ENCODE measurements at places on chromosomes 6 and 20.

- no peak for DNase-seq
Measured at GRCh38 chr6:36697481-36697903, at the start of gene RAB44. TSS of gene RAB44 (plus strand) at chr6:36697826. CDS start at chr6:36704236, 6,410 bp downstream.

DNA sequence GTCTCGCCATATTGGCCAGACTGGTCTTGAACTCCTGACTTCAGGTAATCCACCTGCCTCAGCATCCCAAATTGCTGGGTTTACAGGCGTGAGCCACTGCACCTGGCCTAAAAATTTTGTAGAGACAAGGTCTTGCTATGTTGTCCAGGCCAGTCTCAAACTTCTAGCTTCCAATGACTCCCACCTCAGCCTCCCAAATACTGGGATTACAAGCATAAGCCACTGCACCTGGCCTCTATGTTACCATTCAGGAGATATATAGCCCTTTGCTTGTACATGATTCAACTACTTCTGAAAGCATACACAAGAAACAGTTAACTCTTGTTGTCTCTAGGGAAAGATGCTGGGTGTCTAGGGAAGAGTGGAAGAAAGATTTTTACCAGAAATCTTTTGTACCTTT lies 19.0 kb upstream of the NCOA3 start:
- no peak for DNase-seq

DNA sequence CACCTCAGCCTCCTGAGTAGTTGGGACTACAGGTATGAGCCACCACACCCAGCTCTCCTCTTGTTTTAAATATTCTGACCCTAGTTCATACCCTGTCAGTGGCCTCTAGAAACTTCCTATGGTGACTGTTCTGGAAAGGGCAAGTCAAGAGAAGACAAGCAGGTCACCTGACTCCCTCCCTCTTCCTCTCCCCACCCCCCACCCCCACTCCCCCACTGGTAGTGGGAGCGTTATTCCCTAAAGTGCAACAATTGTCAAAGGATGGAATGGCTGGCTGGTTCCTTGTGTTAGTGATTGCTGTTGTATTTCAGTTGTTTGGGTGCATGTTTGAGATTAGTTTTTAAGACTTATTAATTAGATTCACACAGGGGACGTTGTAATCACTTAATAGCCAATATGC lies 136.1 kb downstream of the CARMIL1 start:
- DNase-seq: no peak

DNA sequence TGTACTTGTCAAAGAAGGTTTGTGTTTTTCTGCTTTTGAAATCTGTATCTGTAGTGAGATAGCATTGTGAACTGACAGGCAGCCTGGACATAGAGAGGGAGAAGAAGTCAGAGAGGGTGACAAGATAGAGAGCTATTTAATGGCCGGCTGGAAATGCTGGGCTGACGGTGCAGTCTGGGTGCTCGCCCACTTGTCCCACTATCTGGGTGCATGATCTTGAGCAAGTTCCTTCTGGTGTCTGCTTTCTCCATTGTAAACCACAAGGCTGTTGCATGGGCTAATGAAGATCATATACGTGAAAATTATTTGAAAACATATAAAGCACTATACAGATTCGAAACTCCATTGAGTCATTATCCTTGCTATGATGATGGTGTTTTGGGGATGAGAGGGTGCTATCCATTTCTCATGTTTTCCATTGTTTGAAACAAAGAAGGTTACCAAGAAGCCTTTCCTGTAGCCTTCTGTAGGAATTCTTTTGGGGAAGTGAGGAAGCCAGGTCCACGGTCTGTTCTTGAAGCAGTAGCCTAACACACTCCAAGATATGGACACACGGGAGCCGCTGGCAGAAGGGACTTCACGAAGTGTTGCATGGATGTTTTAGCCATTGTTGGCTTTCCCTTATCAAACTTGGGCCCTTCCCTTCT lies 18.4 kb downstream of the CD83 start:
- DNase-seq: no peak

- DNase-seq: no peak
Measured at GRCh38 chr6:74976026-74976425, 229.8 kb downstream of the COL12A1 start.

DNA sequence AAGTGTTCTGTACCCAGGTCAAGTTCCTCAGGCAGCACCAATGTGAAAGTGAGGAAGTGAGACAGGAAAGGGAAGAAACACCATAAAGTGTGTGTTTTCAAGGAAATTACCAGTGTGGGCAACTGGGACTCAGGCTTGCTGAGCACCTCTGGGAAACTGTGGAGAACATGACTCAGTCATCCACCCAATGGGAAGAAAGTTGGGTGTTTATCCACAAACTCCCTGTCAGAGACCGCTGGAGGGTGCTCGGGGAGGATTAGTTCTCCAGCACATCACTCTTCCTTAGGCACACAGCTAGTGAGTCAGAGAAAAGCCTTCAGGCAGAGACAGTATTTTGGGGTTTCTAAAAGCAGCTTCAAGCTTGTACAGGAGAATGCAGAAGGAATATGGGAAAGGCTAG lies 93.6 kb downstream of the PCSK2 start:
- no peak for DNase-seq

DNA sequence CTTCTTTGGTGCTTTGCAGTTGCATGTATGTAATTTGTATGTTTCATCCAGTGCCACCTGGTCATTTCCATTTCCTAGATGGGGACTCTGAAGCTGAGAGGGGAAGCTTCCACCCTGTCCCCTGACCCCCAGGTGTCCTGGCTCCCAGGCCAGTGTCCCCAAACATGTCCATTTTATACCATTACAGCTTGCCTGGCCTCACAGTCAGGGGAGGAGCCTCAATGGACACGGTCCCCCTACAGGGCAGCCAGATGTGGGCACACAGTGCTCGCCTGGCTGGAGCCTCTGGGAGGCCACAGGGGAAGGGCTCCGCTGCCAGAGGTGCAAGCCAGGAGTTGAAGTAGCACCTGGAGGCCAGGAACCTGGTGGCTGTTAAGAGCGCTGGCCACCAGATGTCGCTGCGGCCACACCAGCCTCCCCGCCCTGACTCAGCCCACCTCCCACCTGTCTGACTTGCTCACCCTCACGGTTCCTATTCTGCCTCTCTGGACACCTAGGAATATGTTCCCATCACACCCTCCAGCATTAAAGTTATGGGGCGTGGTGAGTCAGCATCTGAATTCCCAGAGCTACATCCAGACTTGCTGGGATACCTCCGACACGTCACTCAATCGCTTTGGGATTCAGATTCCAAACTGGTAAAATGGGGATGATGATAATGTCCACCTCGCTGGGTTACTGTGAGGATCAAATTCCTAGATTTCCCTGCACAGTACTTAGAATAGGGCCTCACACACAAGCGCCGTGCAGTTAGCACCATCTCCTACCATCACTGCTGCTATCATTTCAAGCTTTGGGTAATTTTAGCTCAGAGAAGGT lies 107.4 kb downstream of the SULF2 start:
- DNase-seq: peak; percentile 36

GRCh38 chr6:7763881-7764280 lies 38.0 kb downstream of the BMP6 start:
- no peak for DNase-seq

GRCh38 chr6:8930009-8930408 lies 494.7 kb upstream of the SLC35B3 start:
- no peak for DNase-seq

GRCh38 chr20:33875055-33875454 lies 63.9 kb downstream of the CHMP4B start:
- DNase-seq: no peak

DNA sequence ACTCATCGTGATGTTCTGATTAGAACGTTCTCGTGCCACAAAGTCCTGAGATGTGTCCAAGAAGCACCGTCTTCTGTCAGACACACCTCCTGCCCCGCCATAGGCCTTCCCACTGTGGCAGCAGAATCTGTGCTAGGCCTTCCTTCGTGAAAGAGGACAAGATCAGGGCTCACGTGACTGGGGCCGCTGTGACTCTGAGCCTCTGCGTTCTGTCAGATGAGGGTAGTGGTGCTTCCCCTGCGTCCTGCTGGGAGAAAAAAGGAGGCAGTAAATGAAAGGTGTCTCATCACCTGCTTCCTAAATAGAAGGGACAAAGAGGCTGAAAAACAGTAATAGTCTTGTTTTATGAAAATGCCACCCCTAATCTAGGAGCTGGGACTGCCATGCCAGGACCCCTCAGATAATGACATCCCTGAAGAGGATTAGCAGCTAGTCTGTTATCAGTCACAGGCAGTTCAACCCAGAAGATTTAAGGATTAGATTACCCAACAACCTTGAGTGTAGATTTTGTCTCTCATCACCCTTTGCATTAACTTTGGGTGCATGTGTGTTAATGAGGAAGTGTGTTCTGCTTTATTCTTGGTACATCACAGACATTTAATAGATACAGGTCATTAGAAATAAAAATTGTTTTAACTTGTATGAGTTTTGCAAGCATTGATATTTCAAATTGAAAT lies 4.1 kb downstream of the DNAJC5 start:
- no peak for DNase-seq

GRCh38 chr6:2222275-2222842 lies 23.0 kb downstream of the GMDS start:
- no peak for DNase-seq

- no peak for DNase-seq
Measured at GRCh38 chr6:169723991-169724493, 258 bp downstream of the PHF10 start.

DNA sequence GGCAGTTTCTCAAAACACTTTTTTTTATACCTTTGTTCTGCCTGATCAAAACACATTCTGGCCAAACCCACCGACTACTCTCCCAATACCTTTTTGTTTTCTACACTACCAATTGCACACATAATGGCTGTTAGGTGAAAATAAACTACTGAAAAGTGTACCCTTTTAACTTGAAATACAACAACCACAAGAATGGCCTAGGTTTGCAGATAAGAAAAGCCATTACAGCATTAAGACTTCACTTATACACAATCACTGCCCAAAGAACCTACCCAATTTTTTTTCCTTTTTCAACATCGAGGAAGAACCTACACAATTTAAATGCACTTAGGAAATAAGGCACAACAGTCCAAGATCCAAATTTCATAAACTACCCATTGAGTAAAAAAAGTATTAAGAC lies 1.8 kb downstream of the SEC63 start:
- no peak for DNase-seq

DNA sequence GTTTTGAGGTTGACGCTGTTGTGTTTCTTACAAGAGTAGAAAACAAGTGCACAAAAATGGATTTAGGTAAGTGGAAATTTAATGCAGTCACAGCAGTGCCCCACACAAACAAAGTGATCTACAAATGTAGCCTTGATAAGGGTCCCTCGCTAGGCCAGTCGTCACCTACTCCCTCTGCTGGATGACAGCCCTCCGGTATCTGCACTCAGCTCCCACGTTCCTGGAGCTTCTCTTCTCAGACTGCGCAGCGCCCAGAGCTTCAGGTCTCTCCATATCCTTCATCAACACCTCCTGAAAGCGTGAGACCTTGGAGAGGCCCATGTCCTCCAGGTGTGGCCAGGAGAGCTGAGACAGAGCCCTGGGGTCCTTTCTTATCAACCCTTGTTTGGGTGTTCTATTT lies 58.3 kb upstream of the MAP3K4 start:
- no peak for DNase-seq

DNA sequence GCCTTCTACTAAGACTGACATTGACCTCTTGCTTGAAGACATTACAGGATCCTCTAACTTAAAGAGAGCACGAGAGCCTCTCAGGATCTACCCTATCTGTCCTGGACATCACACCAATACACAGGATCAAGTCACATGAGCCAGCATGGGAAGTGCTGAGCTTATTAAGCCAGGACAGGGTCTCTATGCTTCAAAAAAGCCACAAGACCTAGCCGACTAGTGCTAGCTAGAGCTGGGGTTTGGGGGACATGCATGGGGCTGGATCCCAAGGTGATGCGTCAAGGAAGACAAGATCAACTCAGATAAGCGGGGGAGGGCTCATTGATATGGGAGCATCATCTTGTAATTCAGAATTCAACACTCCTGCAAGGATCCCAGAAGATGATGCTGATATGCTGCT lies 167.2 kb upstream of the TAB2 start:
- no peak for DNase-seq

DNA sequence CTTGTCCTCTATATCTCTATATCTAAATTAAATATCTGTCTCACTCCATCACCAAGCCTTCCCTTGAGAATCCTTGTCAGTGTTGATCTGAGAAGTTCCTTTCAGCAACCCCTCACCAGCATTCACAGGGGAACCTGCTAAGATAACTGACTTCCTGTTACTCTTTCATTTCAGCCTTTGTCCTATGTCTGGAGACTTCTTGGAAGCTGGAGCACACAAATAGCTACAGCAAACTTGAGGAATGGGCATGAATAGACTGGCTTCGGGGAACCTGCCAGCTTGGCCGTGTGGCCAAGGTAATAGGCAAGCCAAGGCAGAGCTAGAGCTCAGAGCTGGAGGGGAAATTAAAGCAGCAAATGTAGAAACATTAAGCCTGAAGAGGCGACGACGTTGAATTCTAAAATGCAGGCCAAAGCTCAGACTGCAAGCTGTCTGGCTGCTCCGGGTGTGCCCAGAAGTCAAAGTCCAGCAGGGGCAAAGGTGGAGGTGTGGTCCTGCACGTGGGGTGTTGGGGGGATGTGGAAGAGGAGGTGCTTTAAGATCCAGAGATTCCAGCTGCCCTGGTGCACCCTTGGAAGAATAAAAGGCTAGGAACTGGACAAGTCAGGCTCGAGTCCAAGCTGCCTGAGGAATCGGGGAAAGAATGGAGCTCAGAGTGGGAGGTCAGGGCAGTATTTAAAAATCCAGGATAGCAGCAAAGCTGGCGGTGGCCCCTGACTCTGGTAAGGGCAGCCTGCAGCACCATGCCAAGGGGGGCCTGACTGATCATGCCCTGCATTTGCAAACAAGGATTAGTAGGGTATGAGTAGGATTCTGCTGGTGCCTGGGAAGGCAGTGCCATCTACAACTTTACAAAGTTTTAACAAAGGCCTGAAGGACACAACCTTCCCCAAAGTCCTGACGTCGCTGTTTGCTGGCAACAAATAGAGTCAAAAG lies 185.0 kb upstream of the SGK1 start:
- DNase-seq: no peak

DNA sequence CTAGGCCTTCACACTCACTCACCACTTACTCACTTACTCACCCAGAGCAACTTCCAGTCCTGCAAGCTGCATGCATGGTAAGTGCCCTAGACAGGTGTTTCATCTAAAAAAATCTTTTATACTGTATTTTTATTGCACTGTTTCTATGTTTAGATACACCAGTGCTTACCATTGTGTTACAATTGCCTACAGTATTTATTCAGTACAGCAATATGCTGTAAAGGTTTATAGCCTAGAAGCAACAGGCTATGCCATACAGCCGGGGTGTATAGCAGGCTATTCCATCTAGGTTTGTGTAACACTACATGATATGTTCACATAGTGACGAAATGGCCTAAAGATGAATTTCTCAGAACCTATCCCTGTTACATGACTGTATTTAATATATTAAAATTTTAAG lies 37.1 kb upstream of the KCNK5 start:
- DNase-seq: no peak

- no peak for DNase-seq
Measured at GRCh38 chr6:167669553-167669849, 157.2 kb upstream of the AFDN start.

DNA sequence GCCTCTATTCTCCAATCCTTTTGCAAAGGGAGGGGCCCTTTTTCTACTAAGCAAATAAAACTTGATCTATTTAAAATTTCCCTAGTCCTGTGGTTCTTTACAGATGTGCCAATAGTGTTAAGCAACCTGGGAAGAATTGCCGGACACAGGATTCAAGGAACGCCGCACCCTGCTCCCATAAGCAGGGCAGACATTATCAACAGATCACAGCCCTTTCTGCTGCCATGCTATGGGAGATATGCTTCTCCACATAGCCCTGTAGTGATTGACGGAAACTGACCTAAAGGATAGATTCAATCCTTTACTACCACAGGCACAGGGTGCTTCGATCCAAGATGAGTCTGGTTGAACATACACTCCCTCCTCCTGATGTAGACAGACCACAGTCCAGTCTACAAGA lies 118.4 kb upstream of the TRAF3IP2 start:
- no peak for DNase-seq

- DNase-seq: no peak
Measured at GRCh38 chr6:135592276-135592675, 94.7 kb upstream of the AHI1 start.

Measured in activated CD4-positive, alpha-beta T cell treated with anti-CD3 and anti-CD28 coated beads, Interleukin-2, amount 50 U/mL, for 24 hours (primary cell).